ENCODE measurements at places on chromosomes 7 and 10.

GRCh38 chr10:26837139-26837538 is 23.6 kb downstream of the ABI1 start:
- no peak for DNase-seq

- no peak for DNase-seq
Observed at GRCh38 chr7:139523199-139523941, at the start of gene CLEC2L. Gene CLEC2L, plus strand, starts transcription at chr7:139523685. Its CDS starts 243 bp downstream, at chr7:139523928.

GRCh38 chr7:150417239-150417638 is 33.2 kb upstream of the GIMAP8 start:
- no peak for DNase-seq

DNA sequence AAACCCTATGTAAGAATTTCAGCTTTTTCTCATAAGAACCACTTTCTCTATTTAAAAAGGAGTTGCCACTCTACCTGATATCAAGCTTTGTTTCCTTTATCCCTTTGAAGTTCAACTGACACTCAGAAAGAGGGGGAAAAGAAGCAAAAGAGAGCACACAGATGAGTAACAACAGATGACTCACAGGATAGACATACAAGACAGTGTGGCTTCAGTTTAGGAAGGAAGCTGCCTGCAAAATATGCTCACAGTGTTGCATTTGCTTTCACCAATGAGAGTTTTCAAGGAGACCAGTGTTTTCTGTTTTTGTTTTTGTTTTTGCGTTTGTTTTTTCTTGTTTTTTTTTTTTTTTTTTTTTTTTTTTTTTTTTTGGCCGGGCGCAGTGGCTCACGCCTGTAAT is 1181.6 kb downstream of the DNAJB9 start:
- no peak for DNase-seq
